ENCODE measurements at places on chromosomes 1 and 21.

- DNase-seq = no peak
Observed at GRCh38 chr1:207938016-207938415, 27.1 kb upstream of the CD34 start.

- DNase-seq = no peak
Observed at GRCh38 chr1:244294599-244295224, 157.0 kb downstream of the ADSS2 start.

DNA sequence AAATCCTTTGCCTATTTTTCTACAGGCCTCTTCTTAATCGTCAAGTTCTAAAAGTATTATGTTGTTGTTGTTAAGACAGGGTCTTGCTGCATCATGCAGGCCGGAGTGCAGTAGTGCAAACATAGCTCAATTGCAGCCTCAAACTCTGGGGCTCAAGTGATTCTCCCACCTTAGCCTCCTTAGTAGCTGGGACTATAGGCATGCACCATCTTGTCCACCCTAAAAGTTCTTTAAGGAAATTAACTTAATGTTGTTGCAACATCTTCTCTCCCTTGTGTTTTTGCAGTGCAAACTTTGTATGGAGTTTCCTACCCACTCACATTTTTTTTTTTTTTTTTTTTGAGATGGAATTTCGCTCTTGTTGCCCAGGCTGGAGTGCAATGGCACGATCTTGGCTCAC lies 4.1 kb upstream of the VHLL start:
- no peak for DNase-seq

GRCh38 chr1:15283526-15283925 lies 36.5 kb downstream of the FHAD1 start:
- no peak for DNase-seq

DNA sequence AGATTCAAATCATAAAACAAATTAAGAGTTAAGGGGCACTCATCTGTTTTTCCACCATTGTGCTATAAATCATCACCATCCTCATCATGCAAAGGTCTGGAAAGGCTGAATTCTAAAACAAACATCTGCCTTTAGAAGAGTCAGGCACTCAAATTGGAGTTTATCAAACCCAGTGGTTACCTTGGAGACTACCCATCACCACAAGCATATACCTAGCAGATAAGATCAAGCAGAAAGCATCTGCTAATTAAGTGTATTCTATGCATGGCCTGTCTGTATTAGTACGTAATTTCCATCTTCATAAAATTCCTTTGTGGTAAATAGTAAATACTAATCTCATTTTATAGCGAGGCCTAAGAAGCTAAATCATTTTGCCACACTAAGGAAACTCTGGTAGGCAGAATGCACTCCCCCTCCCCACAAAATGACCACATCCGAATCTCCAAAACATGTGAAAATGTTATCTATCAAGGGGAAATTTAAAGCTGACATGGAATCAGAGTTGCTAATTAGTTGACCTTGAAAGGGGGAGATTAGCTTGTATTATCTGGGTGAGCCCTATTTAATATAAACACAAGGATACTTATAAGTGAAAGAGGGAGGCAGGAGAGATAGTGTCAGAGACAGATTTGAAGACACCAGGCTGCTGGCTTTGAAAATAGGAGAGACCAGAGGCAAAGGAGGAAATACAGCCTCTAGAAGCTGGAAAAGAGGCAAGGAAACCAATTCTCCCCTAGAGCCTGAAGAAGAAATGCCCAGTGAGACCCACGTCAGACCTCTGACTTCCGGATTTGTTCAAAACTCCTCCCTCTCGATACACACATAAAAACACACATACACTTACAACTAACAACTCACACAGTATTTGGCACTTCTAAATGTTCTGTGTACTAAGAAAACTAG lies 23.2 kb downstream of the ARID4B start:
- DNase-seq = no peak

GRCh38 chr1:43300378-43301094 lies at the start of gene TIE1:
Gene TIE1, plus strand, starts transcription at chr1:43300982. Its CDS starts 90 bp downstream, at chr1:43301072.
- no peak for DNase-seq

DNA sequence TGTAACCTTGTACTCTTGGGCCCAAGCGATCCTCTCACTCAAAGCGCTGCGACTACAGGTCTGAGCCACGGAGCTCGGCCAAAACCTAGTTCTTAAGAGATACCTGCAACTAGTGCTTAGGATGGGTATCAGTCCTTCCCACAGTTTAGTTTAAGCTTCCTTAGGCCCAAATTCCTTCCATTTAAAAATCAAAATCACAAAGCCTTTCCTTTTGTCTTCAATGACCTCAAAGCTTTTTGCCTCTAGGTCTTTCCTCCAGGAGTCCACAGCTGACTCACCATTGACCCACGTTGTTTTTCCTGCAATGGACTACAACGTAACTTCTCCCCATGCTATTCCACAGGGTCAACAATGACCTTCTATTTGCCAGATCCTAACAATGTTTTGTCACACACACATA lies 64.0 kb downstream of the APP start:
- no peak for DNase-seq

DNA sequence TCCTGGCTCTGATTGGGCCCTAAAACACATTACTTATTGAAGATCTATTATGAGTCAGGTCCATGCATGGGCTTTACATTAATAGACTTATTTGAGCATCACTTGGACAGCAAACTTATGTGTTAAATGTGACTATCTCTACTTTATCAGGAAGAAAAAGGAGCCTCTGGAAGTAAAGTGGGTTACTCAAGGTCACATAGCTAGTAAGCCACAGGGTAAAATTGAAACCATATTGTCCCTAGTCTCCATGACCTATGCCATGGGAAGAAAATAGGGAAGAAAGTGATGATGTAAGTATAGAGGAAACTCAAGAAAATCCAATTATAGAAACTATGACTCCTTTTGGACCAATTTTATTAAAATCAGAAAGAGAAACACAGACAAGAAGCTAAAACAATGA lies 555.3 kb downstream of the NUF2 start:
- no peak for DNase-seq

DNA sequence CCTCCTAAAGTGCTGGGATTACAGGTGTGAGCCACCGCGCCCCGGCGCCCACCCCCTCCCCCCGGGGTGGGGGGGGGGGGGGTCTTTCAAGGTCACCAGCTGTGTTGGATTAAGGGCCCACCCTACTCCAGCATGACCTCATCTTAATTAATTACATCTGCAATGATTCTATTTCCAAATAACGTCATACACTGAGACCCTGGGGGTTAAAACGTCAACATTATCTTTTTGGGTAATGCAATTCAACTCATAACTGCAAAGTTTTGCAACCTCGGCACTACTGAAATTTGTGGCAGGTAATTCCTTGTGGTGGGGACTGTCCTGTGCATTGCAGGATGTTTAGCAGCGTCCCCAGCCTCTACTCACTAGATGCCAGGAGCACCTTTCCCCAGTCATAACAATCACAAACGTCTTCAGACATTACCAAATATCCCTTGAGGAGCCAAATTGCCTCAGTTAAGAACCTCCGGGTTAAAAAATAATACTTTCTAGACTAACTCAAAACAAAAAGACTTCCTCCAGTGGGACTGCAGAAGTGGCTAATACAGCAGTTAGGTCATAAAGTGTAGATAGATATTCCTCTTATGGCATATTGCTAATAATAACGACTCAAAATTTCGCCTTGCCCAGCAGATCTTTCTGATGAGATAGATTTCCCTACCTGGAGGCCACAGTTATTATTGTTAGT lies 233.0 kb upstream of the KAZN start:
- peak; percentile 81 for DNase-seq

DNA sequence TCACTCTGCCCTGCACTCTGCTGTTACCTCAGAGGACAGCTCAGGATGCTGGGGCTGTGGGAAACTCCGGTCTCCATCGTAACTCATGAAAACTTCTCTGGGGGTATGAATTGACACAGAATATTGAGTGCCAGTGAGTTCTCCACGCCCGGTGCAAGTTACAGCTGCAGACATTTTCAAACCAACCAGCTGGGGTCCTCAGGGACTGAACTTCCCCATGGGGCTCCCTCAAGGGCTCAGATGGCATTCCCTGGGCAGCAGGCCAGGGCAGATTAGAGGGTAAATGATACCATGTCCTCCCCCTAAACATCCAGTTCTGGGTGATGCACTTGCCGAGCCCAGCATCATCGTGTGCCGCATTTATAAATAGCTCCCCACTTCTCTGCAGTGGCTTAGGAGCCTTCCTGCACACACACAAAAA lies 27.8 kb upstream of the CCSAP start:
- DNase-seq = peak; percentile 87

DNA sequence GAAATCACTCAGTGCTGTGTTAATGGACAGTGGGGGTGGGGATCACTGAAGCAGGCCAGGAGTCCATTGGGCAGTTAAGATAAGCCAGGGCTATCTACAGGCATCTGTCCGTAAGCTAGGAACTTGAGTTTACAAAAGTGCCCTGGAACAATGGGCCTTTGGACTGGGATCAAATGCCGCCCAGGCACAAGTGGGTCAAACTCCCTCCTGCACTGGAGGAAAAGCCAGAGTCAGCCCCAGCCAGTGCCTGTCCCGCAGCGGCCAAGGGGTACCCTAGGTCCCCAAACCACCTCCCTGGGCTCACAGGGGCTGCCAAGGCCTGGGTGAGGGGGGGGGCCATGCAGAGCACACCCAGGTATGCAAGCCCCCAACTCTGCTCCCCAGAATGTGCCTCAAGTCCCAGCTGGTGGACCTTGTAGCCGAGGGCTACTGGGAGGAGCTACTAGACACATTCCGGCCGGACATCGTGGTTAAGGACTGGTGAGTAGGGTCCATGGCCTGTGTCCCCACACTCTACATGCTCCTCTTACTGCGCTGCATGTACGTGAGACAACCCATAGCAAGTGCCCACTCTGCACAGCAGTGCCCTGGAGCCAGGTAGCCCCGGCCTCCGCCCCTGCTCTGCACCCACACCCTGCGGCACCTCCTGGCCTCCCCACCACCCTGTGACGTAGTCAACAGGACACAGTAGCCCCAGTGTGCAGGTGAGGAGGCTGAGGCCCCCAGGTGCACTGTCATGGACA lies 7.7 kb downstream of the FBXO6 start:
- no peak for DNase-seq

- peak; percentile 90 for DNase-seq
Observed at GRCh38 chr21:20997636-20998455, at the start of gene NCAM2. Gene NCAM2, plus strand, starts transcription at chr21:20998409.

- no peak for DNase-seq
Observed at GRCh38 chr1:93749487-93749886, 67.8 kb upstream of the BCAR3 start.

GRCh38 chr1:242747233-242747632 lies 222.7 kb upstream of the PLD5 start:
- no peak for DNase-seq

DNA sequence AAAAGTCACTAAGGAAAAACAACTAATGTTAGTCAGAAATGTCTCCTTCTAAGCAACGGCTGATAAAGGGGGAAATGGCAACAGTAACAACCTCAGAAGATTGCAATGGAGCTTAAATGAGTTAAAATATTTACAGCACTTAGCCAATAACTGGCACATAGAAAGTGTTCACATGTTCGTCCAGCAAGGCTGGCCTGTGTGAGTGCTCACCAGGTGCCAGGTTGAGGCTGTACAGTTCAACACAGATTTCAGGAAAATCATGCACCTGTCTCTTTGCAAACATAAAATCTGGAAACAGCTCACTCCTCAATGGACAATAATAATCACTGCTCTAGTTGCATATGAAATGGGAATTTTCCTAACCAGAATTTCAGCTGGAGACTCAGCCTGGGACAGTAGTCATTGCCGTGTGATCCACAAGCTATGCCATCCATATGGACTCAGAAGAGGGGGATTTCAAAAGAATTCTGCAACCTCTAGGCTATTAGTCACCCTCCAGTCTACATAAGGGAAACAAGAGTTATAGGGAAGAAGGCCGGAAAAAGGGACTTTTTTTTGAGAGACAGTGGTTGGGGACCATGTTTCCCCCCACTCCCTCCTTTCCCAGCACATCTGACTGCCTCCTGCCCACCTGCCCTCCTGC lies 68.6 kb downstream of the SYDE2 start:
- DNase-seq = no peak

DNA sequence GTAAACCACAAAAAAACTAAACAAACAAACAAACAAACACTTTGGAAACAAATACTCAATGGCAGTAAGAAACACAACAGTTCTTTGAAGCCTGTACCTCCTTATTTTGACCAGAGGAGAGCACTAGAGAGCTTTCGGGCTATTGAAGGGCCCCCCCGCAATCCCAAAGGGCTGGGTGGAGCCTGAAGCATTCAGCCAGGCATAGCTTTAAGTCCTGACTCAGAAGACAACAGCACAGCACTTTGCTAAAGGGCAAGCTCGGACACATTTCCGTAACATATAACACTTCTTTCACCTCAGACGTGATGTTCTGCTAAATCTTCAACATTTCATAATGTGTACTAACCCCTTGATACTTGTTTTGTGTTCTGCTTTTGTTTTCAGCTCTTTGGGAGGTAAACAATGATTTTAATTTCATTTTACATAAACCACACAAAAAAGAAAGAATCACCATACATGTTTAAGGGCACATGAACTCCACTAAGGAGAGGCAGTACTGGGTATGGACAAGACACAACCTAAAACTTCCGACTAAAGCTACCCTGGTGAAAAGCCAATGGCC lies 9.7 kb upstream of the SHCBP1L start:
- DNase-seq = peak; percentile 88

GRCh38 chr1:44460107-44460882 lies 55.2 kb downstream of the RNF220 start:
- no peak for DNase-seq

DNA sequence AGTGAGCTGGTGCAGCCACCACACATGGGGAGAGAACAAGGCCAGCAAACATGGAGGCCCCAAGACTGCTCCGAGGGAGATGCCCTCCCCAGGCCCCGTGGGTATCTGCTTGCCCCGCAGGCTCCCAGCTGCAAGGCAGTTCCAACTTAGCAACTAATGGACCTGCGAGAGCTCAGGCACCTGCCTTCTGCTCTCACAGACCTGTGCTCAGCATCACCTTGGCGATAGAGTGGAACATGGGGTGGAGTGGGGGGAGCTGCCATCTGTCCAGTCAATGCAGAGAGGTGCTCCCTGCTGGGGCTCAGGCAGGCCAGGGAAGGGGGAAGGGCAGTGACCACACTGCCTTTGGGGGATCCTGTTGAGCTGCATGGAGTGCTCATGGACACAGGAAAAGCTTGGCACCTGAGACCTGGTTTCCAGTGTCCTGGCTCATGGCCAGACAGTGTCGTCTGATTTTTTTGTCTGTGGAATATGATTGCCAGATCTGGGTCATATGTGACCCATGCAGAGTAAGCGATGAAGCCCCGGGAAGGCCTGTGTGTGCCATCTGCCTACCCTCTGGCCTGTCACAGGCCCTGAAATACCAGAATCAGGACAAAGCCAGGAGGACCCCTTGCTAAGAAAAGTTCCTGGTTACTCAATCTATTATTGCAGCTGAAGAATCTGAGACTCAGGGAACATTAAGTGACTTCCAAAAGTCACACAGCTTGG lies 39.9 kb upstream of the TENT5C start:
- DNase-seq = no peak

GRCh38 chr1:209344156-209344555 lies 239.4 kb upstream of the CAMK1G start:
- DNase-seq = no peak

GRCh38 chr21:32593690-32594089 lies 8.4 kb upstream of the TCP10L start:
- no peak for DNase-seq

Data from tongue (tissue), 3 donors.